ENCODE measurements at places on chromosomes 4 and X. TPM values are rescaled to one million over a fixed set of nuclear protein-coding genes. Genes with fewer than 3 reads are reported as not detected.

GRCh38 chr4:65242156-65242846, 428.0 kb downstream of the EPHA5 start:
- DNase-seq = no peak

DNA sequence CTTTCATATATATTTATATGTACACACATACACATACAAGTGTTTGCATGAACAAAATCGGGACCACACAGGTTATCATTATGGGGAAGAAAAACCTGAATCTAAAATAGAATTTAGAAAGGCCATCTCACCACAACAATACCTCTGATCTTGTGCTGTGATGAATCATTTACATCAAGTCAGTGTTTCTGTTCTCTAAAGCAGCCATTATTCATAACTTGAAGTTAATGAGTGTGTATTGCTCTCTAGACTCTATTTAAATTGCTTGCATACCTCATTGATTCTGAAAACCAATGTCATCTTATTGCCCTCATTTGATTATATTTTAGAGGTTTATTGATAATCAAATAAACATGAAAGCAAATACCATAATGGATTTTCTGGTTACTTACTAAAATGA, 71.6 kb downstream of the FAM114A1 start:
- no peak for DNase-seq

DNA sequence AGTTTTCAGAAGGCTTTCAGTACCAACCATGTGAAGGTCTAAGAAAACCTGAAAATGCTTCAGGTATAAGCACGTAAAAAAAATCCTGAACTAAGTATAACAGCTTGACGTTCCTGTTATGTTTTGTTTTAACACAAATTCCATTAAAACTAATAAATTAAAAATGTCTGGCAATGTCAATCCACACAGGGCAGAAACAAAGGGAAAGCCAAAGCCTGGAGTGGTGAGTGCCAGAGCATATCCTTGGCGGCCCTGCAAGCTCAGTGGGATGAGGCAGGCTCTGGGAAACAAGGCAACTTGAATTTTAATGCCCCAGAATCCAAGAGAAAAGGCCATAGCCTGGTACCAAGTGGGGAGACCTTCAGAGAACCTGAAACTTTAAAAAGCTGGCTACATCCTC, 78.2 kb downstream of the EPHA5 start:
- DNase-seq = no peak

GRCh38 chr4:141849778-141850177, 213.4 kb downstream of the IL15 start:
- no peak for DNase-seq

DNA sequence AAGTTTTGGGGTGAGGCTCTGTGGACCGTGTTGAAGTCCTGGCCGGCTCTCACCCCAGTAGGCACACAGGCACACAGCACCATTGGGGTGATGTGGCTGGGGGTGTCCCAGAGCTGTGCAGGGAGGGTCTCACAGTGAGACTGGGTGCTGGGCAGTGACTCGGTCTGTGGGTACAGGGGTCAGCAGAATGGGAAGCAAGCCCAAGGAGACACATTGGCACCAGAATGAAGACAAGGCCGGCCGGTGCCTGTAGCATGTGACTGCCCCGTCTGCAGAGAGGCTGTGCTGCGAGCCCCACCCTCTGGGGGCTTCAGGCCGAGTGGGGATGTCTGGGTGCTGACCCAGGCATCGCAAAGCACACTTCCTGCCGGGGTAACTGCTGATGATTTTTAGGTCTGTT, 5.2 kb downstream of the MAEA start:
- no peak for DNase-seq

DNA sequence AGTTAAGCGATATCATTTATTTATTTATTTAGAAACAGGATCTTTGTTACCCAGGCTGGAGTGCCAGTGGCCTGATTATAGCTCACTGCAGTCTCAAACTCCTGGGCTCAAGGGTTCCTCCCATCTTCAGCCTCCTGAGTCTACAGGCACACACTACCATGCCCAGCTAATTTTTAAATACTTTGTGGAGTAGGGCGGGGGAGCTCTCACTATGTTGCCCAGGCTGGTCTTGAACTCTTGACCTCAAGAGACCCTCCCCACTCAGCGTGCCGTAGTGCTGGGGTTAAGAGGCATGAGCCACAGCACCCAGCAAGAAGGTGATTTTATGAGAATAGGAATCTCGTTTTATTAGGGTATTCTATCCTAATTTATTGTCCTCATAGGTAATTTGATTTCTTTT, 3.9 kb upstream of the UFSP2 start:
- no peak for DNase-seq

GRCh38 chr4:183760326-183760725, 101.2 kb downstream of the TRAPPC11 start:
- no peak for DNase-seq

DNA sequence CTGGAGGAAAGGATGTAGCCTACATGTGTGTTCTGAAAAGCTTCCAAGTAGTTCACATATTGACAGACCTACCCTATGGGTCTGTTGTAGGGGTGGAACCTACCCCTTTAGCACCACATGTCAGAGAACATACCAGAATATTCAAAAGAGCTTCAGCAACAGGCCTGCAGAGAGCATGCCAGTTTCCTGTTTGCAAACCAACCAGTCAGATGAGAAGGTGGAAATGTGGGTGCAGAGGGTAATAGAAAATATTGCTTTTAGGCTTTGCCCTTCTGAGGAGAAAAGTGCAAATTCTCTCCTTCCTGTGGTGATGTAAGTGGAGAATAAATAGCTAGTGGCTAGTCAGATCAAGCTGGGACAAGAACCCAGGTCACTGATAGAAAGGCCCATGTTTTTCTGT, 16.4 kb downstream of the INTS6L start:
- no peak for DNase-seq

GRCh38 chrX:115344885-115345614, 55.5 kb downstream of the LUZP4 start:
- peak; percentile 62 for DNase-seq

- no peak for DNase-seq
Observed at GRCh38 chr4:94841864-94842221, 84.1 kb downstream of the BMPR1B start.

- no peak for DNase-seq
Observed at GRCh38 chrX:55102754-55103153, 13.9 kb downstream of the PAGE2 start.

GRCh38 chr4:55014876-55015275, 110.5 kb downstream of the KDR start:
- DNase-seq = no peak

DNA sequence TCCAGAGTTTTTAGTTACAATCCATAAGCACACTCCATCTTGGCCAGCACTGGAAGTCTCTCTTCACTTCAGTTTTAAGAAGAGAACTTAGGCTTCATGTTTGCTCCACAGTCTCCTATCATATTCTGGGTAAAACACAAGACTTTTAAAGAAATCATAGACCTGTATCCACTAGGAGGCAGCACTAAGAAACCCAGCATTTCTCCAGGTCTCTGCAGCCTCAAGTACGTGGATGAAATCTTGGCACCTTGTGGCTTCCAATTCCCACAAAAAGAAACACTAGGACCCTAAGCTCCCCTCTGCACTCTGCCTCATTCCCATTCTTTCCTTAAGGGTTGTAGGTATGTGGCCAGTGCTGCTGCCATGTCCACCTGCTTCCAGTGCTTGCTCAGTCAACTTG, 367.3 kb upstream of the CASK start:
- DNase-seq = no peak

GRCh38 chrX:110786486-110786885, 9.1 kb downstream of the CHRDL1 start:
- no peak for DNase-seq

DNA sequence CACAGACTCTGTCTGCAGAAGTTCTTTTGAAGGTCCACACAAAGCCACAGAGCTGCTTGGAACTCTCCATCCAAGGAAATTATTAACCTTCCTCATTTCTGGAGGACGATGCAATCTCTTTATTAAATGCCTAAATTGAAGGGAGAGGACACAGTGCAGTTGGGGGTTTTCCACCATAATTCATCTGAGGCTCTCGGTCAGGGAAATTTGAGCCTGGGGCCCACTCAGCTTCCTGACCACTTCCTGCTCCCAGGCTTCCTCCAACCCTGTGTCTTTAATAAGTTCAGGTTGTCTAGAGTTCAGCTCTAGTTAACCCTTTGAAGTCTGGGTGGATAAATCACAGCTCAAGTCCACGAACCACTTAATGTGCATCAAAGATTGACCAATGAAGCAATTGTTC, 58.5 kb downstream of the PRPS1 start:
- no peak for DNase-seq

DNA sequence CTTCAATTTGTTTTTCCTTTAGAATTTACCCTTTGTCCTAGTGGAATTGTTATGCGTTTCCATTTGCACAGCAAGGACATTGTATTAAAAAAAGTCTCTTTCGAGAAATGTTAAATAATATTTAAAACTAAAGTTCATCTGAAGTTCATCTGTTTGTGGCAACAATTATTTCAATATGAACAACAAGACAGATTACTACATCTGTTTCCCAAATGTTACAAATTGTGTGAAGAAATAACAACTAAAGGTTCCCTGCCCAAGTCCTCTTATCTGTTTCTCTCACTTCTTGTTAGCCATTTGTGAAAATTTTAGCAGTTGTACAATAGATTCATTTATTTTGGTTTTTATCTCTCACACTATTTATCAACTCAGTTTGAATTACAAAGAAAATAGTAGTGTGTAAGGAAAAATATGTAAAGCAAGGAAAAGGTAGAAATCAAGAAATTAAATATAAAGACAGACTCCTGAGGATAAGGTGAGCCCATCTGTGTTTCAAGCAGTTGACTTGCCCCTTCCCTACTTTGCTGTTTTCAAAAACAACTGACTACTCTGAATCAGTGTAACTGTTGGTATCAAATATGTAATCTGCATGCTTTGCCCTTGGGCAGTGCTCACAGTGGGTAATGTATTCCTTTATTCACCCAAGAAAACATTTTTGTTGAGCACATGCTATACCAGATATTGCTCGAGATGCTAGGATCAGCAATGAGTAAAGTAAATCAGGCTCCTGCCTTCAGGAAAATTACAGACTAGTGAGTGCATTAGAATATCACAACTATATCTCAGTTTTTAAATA, 118.9 kb upstream of the PCDH7 start:
- no peak for DNase-seq

DNA sequence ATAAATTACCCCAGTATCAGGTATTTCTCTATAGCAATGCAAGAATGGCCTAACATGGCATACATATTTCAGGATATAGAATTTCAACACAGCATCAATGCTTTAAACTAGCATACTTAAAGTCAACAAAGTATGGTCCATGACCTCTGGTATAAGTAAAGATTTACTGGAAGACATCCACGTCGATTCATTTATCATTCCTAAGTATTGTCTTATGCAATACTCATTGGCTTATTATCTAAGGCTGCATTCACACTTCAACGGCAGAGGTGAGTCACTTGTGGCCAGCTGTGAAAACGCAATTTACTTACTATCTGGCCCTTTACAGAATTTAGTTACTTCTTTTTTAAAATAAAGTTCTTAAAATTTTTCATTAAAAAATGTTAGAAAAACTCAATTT, 42.6 kb downstream of the ADGRA3 start:
- DNase-seq = no peak

- DNase-seq = no peak
Observed at GRCh38 chrX:103624111-103624510, 4.7 kb upstream of the TCEAL1 start.

DNA sequence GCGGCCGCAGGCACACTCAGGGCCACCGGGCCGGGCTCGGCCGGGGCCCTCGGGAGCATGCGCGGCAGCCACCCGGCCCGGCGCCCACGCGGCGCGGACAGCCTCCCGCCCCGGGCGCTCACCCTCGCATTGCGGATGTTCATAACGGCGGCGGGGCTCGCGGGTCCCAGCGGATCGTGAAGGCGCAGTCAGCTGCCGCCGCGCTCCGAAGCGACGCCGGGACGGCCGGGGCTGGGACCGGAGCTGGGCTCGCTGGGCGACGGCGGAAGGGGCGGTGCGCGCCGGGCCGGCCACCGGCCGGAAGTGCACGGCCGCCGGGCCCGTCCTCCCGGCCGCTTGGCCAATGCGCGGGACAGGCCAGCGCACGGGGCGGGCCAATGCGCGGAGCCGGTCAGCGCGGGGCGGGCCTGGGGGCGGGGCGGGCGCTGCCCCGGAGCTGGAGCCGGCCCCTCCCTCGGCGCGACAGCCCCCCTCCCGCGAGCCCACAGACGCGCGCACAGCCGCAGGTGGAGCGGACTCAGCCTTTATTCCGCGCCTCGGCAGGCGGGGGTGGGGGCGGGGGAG, at the start of gene NAA10:
NAA10 (minus strand) TSS at position 276 of the 564 bp plus-strand sequence; CDS start at position 143, 133 bp downstream.
- DNase-seq = peak; percentile 54

- DNase-seq = no peak
Observed at GRCh38 chr4:99983289-99983943, 33.3 kb upstream of the H2AZ1 start.

DNA sequence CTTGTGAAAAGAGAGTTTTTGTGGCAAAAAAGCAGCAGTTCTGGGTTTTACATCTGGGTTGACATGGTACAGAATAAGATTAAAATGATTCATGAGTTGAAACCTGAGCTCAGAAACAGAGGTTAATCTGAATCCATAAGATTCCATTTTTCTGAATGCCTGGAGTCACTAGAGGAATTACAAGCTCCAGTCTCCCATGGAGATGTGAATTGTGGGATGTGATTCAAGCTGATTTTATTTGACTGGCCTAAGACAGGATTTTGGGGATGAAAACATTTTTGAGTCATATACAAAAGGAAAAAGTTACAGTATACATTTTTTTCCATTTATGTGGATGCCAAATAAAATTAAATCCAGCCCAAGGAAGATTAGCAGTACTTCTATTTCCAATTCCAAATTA, 161.1 kb downstream of the RBM46 start:
- no peak for DNase-seq

CFI gene
- total RNA-seq = 3.4 TPM

TENM3 gene
- 0.18 TPM for total RNA-seq

NAA11 gene
- total RNA-seq = not detected

S100P gene
- total RNA-seq = 390 TPM

IBSP gene
- total RNA-seq = not detected

LAMP2 gene
- 72.2 TPM for total RNA-seq

ASMT gene
- not detected for total RNA-seq

ITGB1BP2 gene
- 1.9 TPM for total RNA-seq

GAGE2A gene
- total RNA-seq = not detected

ACE2 gene
- 19.3 TPM for total RNA-seq

NAP1L5 gene
- total RNA-seq = 1.2 TPM

ARAP2 gene
- total RNA-seq = 22.3 TPM

GALNTL6 gene
- 0.21 TPM for total RNA-seq

TMPRSS11B gene
- not detected for total RNA-seq

YY2 gene
- total RNA-seq = 0.95 TPM

ETDA gene
- total RNA-seq = not detected

REPS2 gene
- 18.5 TPM for total RNA-seq
